ENCODE measurements at places on chromosomes 4 and X.

DNA sequence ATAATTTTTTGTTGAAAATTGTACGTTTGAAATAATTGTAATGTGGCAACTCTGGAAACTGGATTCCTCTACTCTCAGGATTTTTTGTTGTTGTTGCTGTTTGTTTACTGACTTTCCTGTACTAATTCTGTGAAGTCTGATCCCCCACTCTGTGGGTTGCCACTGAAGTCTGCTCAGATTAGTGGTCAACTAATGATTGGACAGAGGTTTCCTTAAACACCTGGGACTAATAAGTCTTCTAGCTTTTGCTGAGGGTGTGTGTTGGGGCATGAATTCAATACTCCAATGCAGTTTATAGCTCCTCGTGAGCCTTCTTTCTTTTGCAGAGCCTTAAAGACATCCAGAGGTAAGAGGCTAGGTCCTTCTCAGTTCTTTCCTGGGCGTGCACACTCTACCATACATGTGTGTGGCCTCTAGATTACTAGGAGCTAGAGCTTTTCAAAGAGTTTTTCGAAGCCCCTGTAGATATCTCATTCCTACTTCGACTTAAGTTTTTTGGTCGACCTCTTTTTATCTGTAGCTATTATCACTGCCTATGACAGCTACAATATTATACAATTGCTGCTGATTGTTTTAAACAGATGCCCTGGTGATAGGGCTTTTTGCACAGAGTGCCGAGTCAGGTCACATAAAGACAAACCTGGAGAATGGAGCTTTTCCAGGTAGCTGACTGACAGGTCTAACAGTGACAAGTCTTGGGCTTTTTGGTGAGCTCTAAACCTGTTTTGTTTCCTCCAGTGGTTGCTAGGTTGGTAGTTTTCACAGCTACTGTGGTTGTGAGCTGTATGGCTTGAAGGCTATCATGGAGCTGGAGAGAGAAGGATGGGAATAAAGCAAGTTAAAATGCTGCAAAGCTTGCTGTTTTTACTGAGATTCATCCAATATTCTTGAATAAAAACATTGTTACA is 34.0 kb downstream of the BMP2K start:
- no peak for DNase-seq

DNA sequence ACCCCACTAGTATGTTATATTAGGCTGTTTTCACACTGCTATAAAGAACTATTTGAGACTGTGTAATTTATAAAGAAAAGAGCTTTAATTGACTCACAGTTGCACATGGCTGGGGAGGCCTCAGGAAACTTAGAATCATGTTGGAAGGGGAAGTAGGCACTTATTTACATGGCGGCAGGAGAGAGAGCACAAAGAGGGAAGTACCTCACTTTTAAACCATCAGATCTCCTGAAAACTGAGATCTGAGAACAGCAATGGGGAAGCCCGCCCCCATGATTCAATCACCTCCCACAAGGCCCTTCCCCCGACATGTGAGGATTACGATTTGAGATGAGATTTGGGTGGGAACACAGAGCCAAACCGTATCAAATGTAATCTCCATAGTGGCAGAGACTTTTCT is 45.4 kb upstream of the XK start:
- DNase-seq = no peak

DNA sequence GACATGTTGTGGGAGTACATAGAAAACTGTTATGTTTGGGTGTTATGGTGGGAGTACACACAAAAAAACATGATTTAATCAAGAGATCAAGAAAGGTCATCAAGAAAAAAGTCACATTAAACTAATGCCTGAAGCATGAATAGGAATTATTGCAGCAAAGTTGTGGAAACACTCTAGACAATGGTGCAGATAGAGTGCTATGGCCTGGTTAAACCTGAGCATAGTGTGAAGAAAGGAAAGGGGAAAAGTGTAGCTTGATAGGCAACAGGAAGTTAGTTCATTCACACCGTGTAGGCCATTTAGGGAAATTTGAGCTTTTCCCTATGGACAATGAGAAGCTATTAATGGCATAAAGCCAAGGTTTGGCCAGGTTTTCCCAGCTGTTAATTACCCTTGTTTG is 162.1 kb upstream of the EMCN start:
- peak; percentile 61 for DNase-seq

DNA sequence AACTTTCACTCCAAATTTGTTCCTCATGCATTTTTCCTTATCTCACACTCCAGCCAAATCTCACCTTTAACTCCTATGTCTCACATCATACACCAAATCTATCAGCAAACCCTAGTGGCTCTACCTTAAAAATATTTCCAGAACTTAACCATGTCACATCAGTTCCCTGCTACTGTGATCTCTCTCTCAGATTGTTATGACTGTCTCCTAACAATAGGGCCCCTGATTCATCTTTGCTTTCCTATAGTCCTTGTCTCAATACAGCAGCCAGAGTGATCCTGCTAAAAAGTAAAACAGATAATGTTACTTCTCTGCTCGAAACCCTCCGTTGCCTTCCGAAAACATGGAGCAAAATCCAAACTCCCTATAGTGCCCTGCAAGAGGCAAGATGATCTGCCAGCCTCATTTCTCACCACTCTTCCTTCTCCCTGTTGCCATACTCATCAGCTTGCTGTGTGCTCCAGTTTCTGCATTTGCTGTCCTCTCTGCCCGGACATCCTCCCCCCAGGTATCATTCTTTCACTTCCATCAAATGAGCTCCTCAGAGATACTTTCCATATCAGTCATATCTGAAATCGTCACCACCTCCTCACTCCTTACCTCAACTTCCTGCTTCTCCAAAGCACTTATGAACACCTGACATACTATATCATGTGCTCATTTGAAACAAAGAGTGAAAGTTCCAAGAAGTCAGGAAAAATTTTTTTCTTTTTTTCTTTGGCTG is 293.4 kb upstream of the NR3C2 start:
- no peak for DNase-seq

DNA sequence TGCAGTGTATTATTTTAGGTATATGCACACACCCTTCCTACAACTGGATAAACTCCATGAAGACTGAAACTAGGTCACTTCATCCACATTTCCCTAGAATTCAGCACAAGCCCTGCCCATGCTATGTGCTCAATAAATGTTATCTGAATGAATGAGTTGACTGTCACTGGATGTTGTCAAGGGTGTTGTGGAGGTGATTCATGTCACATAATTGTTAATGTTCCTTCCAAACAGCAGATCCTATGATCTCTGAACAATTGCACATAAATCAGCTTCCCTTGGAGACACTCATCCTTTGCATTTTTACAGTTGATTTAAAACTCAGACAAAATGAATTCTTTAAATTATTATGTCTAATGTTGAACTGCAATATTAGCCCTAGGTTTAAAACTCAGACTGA is 154.7 kb downstream of the TSPAN5 start:
- DNase-seq = no peak

- no peak for DNase-seq
These were observed 8.0 kb downstream of the RADX start for GRCh38 chrX:106619797-106620196.

GRCh38 chr4:5746250-5746649 is 35.2 kb downstream of the EVC start:
- no peak for DNase-seq

- DNase-seq = no peak
These were observed 653.2 kb upstream of the GALNT7 start for GRCh38 chr4:172515266-172515879.

All from DMS153 (cell line).